ENCODE measurements at places on chromosomes 13 and 19.

- no peak for DNase-seq
Observed at GRCh38 chr13:46097663-46098062, 7.2 kb downstream of the CPB2 start.

GRCh38 chr19:49104229-49104864 is 9.8 kb upstream of the LIN7B start:
- no peak for DNase-seq

GRCh38 chr13:32851083-32852069 is 164.8 kb upstream of the KL start:
- no peak for DNase-seq

DNA sequence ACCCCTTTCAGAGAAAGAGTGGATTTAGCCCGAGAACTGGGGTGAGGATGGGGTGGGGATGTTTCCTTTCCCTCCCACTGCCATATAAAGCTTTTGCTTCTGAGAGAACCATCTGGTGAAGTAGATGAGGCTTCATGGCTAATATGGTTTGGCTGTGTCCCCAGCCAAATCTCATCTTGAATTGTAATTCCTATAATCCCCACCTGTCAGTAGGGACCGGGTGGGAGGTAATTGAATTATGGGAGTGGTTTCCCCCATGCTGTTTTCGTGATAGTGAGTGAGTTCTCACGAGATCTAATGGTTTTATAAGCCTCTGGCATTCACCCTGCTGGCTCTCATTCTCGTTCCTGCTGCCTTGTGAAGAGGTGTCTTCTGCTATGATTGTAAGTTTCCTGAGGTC is 270.9 kb downstream of the LMO7 start:
- DNase-seq = no peak

- no peak for DNase-seq
Observed at GRCh38 chr19:29499261-29499920, 26.4 kb upstream of the VSTM2B start.

GRCh38 chr19:7662657-7663056 is 6.2 kb upstream of the RETN start:
- DNase-seq = no peak

- no peak for DNase-seq
Observed at GRCh38 chr19:8242211-8242821, 33.1 kb downstream of the CERS4 start.

- no peak for DNase-seq
Observed at GRCh38 chr19:5948752-5949564, 29.0 kb downstream of the RANBP3 start.

- no peak for DNase-seq
Observed at GRCh38 chr19:16074488-16075365, 1.6 kb upstream of the TPM4 start.
